G401 (cell line): ENCODE measurements at places on chromosomes 6 and 20. TPM values are rescaled to one million over a fixed set of nuclear protein-coding genes. Genes with fewer than 3 reads are reported as not detected.

Gene SPDEF
- 0.12 TPM in 1 of 2 replicates, not detected in the other for total RNA-seq

GRCh38 chr6:68726992-68727391 is 91.9 kb downstream of the ADGRB3 start:
- no peak for DNase-seq

DNA sequence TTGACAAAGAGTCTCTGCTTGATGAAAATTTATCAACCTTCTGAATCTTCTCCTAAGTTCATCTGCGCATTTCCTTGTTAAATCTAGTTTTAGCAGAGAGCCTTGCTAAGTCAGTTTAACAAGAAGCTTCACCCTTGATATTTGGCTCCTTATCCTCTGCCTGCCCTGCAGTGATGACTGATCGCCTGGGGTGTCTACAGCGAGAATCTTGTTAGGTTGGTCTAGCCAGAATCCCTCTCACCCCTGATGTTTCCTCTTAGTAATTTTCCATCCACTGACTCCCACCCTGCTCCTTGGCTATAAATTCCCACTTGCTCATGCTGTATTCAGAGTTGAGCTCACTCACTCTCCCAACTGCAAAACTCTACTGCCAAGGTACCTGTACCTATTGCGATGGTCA is 114.1 kb downstream of the TENT5A start:
- no peak for DNase-seq

Gene MUC22
- total RNA-seq = not detected in 2 replicates

GRCh38 chr20:62143957-62144825 is 622 bp downstream of the SS18L1 start:
- DNase-seq = no peak

Gene GPR6
- total RNA-seq = not detected in 2 replicates

DNA sequence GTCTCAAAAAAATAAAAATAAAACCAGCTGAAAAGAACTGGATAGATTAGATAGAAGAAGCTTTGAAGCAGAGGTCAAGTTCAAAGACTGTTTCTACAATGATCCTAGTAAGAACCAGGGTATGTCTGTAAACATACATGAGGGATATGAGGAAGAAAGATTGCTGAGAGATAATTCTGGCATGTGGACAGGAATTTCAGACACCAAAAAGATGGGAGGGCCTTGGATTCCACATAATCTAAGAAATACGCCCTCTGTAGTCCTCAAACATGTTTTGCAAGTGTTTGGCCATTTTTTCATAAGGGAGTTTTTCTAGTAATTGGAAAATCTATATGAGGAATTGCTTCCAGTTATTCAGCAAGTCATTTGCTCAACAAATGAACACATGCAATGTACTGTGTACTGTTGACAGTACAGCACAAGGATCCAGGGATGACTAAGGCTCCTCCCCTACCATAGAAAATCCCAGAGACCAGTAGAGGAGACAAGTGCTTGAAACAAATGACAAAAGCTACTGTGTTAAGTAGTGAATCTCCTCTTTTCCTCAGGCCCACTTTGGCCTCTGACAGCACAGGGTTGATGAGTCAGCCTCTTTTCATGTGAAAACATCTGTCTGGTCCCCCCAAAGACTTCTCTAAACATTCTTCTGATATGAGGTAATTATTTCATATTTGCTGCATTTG is 795.9 kb downstream of the MAFB start:
- no peak for DNase-seq

Gene ZHX3
- 2.7 and 3.0 TPM in 2 replicates for total RNA-seq

Gene PLG
- not detected in 2 replicates for total RNA-seq
